Cortex of kidney (tissue), 1 donor: ENCODE measurements at places on chromosomes 7 and 10.

- DNase-seq: no peak
Measured at GRCh38 chr7:75888464-75889222, 9.8 kb downstream of the RHBDD2 start.

- no peak for DNase-seq
Measured at GRCh38 chr10:83229991-83230390, 909.3 kb upstream of the GHITM start.

GRCh38 chr7:95674101-95674500 is 77.8 kb upstream of the PDK4 start:
- DNase-seq: no peak

GRCh38 chr10:129491123-129491734 is 24.2 kb downstream of the MGMT start:
- no peak for DNase-seq

DNA sequence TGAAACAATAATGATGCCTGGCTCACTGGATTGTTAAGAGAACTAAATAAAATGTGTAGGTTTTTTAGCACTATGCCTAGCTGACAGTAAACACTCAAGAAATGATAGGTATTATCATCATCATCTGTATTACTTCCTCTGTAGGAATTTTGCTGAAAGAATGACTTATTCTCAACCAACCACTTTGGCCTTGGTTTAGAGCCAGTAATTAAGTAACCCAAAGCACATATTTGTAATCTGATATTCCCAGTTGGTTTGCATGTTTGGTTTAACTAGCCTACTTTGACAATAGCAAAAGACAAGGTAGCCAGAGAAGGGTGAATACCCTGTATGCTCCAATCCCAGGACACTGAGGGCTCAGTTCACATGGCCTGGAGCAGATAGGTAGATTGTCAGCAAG is 34.4 kb downstream of the BCAP29 start:
- DNase-seq: no peak

- DNase-seq: no peak
Measured at GRCh38 chr7:108147031-108147563, 16.9 kb upstream of the LAMB4 start.

- DNase-seq: no peak
Measured at GRCh38 chr7:155337946-155338631, 40.4 kb downstream of the INSIG1 start.

DNA sequence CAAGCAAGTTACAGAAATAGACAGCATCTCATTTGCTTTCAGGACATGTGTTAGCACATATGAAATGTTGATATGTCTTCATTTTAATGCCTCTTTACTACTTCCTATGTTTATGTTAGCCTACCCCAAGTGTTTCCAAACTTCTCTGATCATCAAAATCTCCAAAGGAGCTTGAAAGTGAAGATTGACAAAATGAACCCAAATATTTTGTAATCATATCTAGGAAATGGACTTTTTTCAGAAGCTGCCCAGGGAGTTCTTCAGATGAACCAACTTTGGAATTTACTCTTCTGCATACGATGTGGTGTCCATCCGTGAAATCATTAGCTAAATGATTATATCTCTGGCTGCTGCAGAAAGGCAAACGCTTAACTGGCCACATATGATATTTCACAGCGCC is 101.2 kb upstream of the AOAH start:
- DNase-seq: no peak

- no peak for DNase-seq
Measured at GRCh38 chr10:97729014-97729413, 7.9 kb upstream of the ZFYVE27 start.

GRCh38 chr10:58967551-58968388 is 208.7 kb upstream of the PHYHIPL start:
- DNase-seq: no peak

GRCh38 chr7:90692947-90693346 is 96.8 kb downstream of the CDK14 start:
- no peak for DNase-seq

- no peak for DNase-seq
Measured at GRCh38 chr10:94991243-94991888, 52.9 kb downstream of the CYP2C9 start.

- no peak for DNase-seq
Measured at GRCh38 chr10:29969255-29970011, 90.0 kb downstream of the JCAD start.

- no peak for DNase-seq
Measured at GRCh38 chr10:24907956-24908355, 44.5 kb downstream of the PRTFDC1 start.

DNA sequence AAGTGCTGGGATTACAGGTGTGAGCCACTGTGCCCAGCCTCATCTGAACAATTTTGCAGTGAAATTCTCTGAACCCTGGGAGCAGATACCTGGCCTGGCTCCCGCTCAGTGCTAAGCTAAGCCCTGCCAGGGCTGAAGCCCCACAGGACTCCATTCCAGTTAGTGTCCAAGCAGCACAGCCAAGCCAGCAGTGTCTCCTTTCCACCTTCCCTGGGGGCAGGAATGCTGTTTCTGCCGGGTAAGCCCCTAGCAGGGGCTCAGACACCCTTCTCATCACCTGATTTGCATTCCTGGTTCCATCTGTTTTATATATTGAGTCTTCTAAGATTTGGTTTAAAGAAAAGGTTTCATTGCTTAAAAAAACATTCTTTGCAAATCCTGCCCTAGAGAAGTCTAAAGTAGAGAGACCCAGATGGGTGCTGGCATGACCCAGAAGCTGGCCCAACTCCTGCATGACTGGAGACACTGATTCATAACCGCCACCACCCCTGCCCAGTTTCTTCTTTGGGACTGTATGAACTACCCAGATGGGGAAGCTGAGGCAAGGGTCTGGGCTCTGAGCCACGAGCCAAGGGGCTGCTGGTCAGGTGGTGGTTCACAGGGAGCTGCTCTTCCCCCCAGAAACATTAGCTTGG is 14.0 kb downstream of the SLC13A4 start:
- DNase-seq: no peak

- DNase-seq: no peak
Measured at GRCh38 chr10:73908853-73909539, 1.9 kb upstream of the PLAU start.

- no peak for DNase-seq
Measured at GRCh38 chr7:94133460-94133859, 129.3 kb upstream of the BET1 start.

DNA sequence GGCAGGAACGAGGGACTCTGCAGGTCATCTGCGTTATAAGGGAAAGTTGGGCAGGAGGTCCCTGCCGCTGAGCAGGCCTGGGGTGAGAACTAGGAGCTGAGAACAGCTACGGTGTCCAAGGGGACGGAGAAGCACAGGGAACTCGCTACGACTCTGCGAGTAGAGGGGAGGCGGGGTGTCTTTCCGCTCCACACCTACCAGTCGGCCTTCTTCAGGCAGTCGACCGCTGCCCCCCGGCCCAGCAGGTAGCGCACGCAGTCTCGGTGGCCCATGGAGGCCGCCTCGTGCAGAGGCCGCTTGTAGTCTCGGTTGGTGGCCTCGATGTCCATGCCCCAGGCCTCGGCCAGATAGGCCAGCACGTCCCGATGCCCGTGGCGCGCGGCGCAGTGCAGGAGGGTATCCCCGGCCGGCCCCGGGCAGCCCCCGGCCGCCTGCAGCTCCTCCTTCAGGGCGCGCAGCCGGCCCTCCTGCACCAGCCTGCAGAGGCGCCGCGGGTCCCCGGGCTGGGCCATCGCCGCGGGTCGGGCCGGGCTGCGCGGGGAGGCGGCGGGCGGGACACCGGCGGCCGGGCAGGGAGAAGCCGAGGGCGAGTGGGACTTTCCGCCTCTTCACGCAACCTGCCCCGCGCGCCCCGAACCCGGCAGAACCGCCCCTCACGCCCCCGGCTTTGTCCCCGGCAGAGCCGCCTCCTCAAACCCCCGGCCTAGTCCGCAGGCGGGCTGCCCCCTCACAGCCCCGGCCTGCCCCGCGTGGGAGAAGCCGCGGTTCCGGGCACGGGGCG is 660 bp downstream of the ANKRD16 start:
- no peak for DNase-seq
